NCI-H82 (cell line): ENCODE measurements at places on chromosomes 3 and 15.

DNA sequence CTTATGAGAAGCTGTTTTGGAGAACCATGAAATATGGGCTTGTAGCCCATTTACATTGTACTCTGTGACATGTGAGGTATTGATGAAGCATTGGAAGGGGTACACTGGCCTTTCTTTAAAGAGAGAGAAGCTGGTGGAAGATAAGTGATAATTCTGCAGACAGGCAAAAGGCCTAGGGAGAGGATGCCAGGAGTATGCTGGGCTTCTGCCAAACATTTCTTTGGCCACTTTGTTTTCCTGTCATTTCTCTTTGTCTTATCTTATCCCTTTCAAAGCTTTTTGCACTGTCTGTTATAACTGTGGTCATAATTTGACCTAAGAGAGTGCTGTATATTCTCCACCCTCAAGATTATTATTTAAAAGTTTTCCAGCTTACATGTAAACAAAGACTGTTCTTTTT, 109.6 kb upstream of the SEMA6D start:
- no peak for DNase-seq

- DNase-seq: no peak
Measured at GRCh38 chr3:13700889-13701288, 152.0 kb downstream of the FBLN2 start.

DNA sequence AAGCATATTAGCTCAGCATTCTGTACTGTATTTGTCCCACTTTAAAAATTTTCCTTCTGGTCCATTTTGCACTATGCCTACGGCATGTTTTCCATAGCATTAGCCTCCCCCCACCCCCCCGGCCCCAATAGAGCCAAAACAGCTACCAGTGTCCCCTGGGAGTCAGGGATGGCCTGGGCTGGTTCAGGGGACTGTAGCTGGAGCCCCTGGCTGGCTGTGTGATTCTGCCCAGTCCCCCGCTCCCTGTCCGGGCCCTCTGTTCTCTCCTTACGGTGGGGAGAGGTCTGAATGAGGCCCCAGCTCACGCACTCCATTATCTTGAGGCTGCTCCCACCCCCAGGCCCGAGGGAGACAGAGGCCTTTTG, 70.1 kb downstream of the KLF15 start:
- no peak for DNase-seq

DNA sequence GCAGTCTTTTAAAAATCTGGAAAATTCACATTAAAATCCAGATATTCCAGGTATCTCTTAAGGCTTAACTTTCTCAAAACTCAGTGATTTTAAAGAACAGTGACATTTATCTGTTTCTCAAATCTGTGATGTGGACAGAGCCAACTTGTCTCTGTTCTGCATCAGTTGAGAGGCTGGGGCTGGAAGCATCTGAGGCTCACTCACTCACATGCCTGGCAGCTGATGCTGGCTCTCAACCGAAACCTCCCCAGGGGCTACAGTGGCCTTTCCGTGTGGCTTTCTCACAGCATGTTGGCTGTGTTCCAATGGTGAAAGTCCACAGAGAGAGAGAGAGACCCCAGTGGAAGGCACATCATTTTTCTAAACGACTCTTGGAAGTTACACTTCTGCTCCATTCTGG, 53.5 kb downstream of the CEMIP start:
- peak; percentile 5 for DNase-seq
